Naive B cell (primary cell): ENCODE measurements at places on chromosomes 16 and 17. TPM values are rescaled to one million over a fixed set of nuclear protein-coding genes. Genes with fewer than 3 reads are reported as not detected.

Gene CDR2L
- polyA plus RNA-seq = not detected

Gene TP53TG3C
- not detected for polyA plus RNA-seq

Gene TRIM16
- polyA plus RNA-seq = 6.5 TPM

Gene CD79B
- 2,263 TPM for polyA plus RNA-seq

Gene SNAI3
- polyA plus RNA-seq = 1.4 TPM

Gene KDM8
- 3.2 TPM for polyA plus RNA-seq

Gene SHISA9
- not detected for polyA plus RNA-seq

Gene COQ9
- polyA plus RNA-seq = 28.8 TPM

Gene ELMO3
- polyA plus RNA-seq = not detected

Gene CA7
- polyA plus RNA-seq = not detected

Gene KRTAP4-3
- polyA plus RNA-seq = not detected

Gene BCL6B
- not detected for polyA plus RNA-seq

Gene GRIN2A
- 0.04 TPM for polyA plus RNA-seq

Gene CD300A
- polyA plus RNA-seq = 2.3 TPM

Gene IKZF3
- 127 TPM for polyA plus RNA-seq

Gene FAM234A
- 24.5 TPM for polyA plus RNA-seq

Gene SCARF1
- polyA plus RNA-seq = 0.13 TPM

Gene TBC1D3K
- polyA plus RNA-seq = not detected

Gene ZNF469
- polyA plus RNA-seq = 0.44 TPM

Gene NPB
- 0.24 TPM for polyA plus RNA-seq

Gene CCDC92B
- not detected for polyA plus RNA-seq

Gene SOST
- not detected for polyA plus RNA-seq

Gene MEFV
- not detected for polyA plus RNA-seq

Gene RAC3
- polyA plus RNA-seq = not detected

Gene PPY
- not detected for polyA plus RNA-seq

Gene MTHFSD
- polyA plus RNA-seq = 5.6 TPM

Gene CMTM2
- 4.1 TPM for polyA plus RNA-seq

Gene GCGR
- polyA plus RNA-seq = not detected

Gene ZDHHC1
- polyA plus RNA-seq = 0.23 TPM

Gene PLA2G10
- not detected for polyA plus RNA-seq

Gene CLEC19A
- polyA plus RNA-seq = not detected

Gene HOXB9
- polyA plus RNA-seq = not detected

Gene CXCL16
- polyA plus RNA-seq = 19.5 TPM

Gene FAM20A
- not detected for polyA plus RNA-seq

Gene MT1G
- polyA plus RNA-seq = not detected

Gene PIPOX
- 0.23 TPM for polyA plus RNA-seq
